ENCODE measurements at places on chromosomes 1 and 21.

GRCh38 chr1:9084906-9085305 is 15.5 kb upstream of the SLC2A5 start:
- DNase-seq: no peak

DNA sequence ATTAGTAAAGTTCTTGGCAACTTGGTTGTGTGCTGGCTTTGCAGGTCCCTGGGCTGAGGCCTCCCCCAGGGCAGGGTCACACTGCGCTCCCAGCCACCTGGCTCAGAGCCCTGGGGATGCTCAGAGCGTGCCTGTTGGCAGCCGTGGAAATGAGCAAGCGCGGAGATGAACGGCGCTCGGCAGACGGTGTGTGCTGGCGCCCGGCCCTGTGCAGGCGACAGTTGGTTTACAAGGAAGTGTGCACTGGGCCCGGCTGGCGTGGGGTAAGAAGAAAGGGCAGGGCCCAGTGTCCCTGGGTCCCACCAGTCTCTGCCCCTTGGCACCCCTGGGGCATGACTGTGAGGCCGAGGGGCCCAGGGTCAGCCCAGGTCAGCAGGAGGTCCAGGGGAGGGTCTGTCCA is 25.7 kb upstream of the PEX10 start:
- DNase-seq: no peak

DNA sequence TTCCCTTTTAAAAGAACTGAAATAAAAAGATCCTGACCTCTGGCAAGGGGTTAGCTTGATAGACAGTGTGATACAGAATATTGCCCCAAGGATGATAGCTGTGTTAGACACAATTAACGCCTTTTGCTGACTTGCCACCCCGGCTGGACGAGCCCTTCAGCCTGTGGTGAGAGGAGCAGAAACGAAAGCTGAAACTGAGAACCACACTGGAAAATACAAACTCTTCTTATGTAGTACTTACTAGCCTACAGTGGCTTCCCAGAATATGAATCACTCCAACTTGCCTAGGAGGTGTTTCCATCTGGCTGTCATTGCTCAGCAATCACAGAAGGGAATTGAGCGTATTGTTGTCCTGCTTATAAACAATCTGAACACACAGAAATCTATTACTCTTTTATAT is 22.9 kb downstream of the SAMSN1 start:
- DNase-seq: no peak

GRCh38 chr1:7575041-7575400 is 196.1 kb upstream of the VAMP3 start:
- DNase-seq: no peak

DNA sequence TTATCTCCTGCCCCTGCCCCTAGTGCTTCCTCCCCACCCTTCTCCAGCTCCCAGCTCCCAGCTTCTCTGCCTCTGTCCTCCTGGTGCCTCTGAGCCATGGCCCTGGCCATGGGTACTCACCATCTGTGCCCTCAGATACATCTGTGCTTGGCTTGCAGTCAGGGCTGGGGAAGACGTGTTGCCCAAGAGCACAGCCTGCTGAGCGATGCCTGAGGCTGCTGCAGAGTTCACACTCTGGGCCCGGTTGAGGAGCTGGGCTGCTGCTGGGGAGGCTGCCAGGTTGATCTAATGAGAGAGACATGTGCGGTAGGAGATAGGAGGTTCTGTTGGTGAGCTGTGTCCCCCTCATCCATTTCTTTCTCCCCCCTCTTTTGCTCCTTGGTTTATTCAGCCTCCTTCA is 49.4 kb upstream of the A3GALT2 start:
- DNase-seq: no peak

DNA sequence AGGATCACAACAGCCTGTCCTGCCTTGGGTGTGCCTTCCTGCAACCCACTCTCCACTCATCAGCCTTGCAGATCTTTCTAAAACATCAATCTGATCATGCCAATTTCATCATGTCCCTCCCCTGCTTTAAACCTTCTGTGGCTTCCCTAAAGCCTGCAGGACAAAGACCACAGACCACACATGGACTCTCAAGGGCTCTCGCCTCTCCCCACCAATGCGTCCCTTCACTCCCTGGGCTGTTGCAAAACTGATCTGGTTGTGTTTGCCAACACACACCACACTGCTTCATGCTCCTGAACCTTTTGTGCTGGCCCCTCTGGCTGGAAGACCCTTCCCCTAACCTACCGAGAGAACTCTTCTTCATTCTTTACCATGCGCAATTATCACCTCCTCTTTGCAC is 72.4 kb downstream of the ITPKB start:
- no peak for DNase-seq

DNA sequence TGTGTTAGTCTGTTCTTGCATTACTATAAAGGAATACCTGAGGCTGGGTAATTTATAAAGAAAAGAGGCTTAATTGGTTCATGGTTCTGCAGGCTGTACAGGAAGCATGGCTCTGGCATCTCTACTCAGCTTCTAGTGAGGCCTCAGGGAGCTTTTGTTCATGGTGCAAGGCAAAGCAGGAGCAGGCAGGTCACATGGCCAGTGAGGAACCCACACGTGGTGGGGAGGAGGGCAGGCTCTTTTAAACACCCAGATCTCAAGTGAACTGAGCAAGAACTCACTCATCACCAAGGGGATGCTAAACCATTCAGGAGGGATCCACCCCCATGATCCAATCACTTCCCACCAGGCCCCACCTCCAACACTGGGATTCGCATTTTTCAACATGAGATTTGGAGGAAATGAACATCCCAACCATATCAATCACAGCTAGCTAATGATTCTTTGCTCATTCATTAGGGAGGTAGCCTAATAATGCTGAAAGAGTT is 51.4 kb upstream of the RAP1A start:
- DNase-seq: no peak

DNA sequence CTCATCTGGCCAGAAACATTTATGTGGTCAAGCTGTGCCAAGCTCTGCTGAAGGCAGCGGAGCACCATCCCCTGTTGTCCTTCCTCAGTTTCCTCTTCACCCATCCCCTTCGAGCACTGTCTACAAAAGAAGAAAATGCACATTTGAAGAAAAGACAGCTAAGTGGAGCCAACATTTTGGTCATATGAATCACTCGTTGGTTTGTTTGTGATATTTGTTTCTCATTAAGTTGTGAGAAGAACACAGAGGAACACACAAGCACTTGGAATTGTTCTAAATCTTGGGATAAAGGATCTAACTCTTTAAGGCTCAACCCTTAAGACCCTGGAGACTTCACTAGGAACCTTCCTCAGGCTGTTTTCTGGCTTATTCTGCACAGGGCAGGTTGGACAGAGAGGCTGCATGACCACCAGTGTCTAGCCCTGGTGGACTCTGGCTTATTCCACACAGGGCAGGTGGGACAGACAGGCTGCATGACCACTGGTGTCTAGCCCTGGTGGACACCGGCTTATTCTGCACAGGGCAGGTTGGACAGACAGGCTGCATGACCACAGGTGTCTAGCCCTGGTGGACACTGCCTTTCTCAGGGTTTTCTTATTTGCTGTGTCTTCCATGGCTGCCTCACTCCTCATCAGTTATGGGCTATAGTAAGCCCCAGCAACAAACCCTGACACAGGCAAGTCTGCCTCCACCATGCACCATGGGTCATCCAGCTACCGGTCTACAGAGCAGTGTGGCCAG is 35.3 kb upstream of the COL6A2 start:
- no peak for DNase-seq

DNA sequence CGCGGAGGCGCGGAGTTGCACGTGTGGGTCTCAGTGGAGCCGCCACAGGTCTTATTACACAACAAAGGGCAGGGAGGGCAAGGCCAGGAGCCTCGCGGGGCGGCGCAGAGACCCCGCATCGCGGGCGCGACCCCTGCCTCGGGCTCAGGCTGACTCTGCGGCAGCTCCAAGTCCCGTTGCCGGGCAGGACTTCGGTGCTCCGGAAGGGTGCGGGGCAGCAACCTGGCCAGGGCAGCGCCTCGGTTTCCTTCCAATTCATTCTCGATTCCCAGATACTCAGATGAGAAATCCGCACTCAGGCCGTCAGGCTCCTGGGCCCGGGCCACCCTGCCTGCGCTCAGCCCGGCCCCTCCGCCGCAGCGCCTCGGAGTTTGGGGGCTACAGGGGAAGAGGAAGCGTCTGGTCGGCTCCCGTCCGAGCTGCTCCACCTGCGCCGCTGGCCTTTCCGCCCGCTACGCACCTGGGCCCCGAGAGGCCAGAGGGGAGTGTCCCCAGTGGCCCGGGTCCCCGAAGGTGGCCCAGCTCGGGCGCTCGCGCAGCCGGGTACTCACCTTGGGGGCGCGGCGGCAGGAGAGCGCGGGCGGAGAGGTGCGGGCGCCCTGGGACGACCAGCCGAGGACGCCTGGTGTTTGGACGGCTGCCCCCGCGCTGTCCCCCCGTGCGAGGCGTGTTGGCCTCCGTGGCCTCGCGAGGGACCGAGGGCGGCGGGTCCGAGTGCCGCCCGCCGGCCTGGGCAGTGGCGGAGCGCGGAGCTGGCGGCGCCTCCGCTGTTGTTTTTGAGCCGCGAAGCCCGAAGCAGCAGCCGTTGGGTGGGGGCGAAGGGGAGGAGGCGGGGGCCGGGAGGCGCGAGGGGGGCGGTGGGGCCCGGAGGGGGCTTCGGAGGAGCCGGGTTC is 1.1 kb upstream of the PRDM16 start:
- DNase-seq: no peak

DNA sequence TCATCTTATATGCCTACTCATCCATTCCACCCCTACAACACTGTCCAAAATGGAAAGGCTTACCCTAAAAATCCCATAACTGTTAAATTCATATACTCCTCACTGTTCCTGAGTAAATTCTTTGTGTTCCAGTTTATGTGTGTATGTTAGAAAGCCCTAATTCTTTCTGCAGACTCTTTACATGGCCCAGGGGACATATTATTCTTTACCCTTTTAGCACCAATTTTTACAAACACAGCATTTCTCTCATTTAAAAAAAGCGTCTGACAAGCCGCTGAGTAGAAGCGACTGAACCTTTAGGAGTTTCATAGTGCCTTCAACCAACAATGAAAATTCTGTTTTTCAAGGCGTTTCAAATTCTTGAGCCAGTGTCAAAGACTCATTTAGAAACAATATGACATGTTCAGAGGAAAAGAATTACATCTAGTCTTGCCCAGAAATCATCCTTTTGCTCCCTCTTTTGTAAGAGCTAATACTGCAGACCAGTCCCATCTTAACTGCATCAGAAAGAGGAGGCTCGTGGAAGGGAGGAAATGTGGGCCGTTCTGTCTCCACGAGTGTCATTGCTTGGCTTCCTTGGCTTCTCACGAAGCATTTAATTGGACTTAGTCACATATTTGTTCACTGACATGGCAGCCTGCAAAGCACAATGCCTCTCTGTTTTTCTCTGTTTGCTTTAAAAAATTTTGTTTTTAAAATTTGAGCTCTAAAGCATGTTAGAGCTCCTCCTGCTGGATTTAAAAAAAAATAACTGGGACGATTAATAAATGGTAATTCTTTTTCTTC is 21.3 kb upstream of the C1orf105 start:
- DNase-seq: peak; percentile 34

- no peak for DNase-seq
Measured at GRCh38 chr1:54596756-54597155, 26.6 kb downstream of the FAM151A start.

- DNase-seq: no peak
Measured at GRCh38 chr1:29258189-29258975, 22.1 kb downstream of the PTPRU start.

- no peak for DNase-seq
Measured at GRCh38 chr1:42429603-42430002, 26.2 kb downstream of the ZMYND12 start.

DNA sequence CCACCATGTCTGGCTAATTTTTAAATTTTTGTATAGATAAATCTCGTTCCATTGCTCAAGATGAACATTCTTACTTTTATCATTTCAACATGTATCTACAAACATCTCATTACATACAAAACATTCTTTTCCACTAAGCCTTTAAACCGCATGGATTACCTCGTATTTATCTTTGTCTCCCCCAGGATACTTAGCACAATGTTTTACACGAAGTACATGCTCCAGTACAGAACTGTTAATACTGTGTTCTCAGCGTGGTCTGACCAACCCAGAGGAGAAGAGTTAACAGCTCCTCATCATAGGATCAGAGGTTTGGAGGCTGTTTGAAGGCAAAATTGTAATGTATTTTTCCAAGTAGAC is 7.4 kb downstream of the PIK3C2B start:
- no peak for DNase-seq

- no peak for DNase-seq
Measured at GRCh38 chr1:213962508-213962907, 25.3 kb upstream of the PROX1 start.

DNA sequence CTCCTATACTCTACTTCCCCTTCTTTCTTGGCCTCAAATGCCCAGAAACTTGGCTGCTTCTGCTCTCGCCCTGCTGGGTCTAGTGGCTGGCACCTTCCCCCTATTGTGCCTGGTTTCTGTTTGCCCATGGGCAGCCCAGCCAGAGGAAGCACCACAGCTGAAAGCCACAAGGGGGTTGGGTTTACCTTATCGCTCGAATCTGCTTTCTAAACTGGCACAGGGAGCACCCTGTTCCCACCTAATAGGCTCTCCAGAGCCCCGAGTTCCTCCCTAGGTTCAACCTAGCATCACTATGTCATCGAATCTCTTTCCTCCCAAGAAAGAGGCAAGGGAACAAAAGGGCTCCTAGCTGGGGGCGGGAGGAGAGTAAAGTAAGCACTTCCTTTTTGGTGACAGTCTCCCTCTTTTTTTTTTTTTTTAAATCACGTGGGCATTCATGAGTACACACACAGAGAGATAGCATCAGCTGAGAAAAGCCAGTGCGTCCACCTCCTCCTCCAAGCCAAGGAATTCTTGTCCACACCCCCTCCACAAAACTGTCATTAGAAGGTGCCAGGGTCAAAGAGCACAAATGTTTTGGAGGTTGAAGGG is 72.8 kb downstream of the PLEKHA6 start:
- no peak for DNase-seq

DNA sequence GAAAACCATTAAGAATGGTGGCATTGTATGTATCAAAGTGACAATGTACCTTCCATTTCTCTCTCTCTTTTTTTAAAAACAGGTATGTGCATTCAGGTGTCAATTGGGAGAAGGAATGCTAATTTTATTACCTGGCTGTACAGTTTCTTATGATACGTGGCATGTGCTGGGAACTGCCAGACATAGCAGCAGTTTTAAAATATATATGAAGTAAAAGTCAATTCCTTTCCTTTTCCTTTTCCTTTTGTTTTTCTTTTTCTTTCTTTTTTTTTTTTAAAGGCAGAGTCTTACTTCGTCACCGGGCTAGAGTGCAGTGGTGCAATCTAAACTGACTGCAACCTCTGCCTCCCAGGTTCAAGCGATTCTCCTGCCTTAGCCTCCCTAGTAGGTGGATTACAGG is 37.0 kb downstream of the SPEN start:
- DNase-seq: no peak

GRCh38 chr1:174700775-174701174 is 253.0 kb downstream of the GPR52 start:
- no peak for DNase-seq

GRCh38 chr1:8435569-8436071 is 117.7 kb downstream of the SLC45A1 start:
- DNase-seq: no peak

- DNase-seq: no peak
Measured at GRCh38 chr1:201736707-201737320, 92.1 kb upstream of the IPO9 start.

All from hematopoietic multipotent progenitor cell treated with erythropoietin and hydrocortisone succinate and interleukin-3 and kit ligand, for 15 days (in vitro differentiated cells).